ENCODE measurements at places on chromosomes 1 and 21.

GRCh38 chr1:223062177-223062576 is 80.9 kb downstream of the TLR5 start:
- H3K27me3 ChIP-seq: no peaks in the 10 kb centered on the region
- no peak for DNase-seq
- H3K4me1 ChIP-seq: no peaks in the 10 kb centered on the region
- no peak overlapping the region for H3K4me3 ChIP-seq

- H3K27ac ChIP-seq: no peak overlapping the region
- no peaks in the 10 kb centered on the region for H3K4me1 ChIP-seq
- no peaks in the 10 kb centered on the region for H3K36me3 ChIP-seq
- no peaks in the 10 kb centered on the region for H3K27me3 ChIP-seq
- DNase-seq: no peak
Measured at GRCh38 chr1:68917456-68917855, 420.6 kb upstream of the DEPDC1 start.

GRCh38 chr21:25568246-25568645 is 39.0 kb downstream of the MRPL39 start:
- H3K27me3 ChIP-seq: no peaks in the 10 kb centered on the region
- H3K27ac ChIP-seq: no peak overlapping the region
- H3K4me3 ChIP-seq: no peak overlapping the region
- no peak for DNase-seq
- H3K4me1 ChIP-seq: no peaks in the 10 kb centered on the region
- no peaks in the 10 kb centered on the region for H3K36me3 ChIP-seq

DNA sequence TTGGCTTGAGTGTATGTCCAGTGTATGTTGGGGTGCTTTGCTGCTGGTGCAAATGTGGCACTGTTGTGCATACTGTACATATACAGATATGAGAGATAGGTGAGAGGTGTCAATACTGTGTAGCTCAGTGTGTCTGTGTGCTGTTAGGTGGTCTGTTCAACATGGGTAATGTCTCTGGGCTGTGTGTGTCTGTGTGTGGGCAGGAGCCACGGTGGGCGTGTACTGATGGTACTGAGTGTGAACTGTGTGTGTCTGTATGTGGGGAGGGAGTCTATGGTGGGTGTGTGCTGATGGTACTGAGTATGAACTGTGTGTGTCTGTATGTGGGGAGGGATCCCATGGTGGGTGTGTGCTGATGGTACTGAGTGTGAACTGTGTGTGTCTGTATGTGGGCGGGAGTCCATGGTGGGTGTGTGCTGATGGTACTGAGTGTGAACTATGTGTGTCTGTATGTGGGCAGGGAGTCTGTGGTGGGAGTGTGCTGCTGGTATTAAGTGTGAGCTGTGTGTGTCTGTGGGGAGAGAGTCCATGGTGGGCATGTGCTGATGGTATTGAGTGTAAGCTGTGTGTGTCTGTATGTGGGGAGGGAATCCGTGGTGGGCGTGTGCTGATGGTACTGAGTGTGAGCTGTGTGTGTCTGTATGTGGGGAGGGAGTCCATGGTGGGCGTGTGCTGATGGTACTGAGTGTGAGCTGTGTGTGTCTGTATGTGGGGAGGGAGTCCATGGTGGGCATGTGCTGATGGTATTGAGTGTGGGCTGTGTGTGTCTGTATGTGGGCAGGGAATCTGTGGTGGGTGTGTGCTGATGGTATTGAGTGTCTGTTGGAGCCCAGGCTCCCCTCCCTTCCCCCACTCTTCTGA is 32.2 kb upstream of the FOXO6 start:
- no peak for DNase-seq
- no peaks in the 10 kb centered on the region for H3K4me1 ChIP-seq
- H3K36me3 ChIP-seq: no peaks in the 10 kb centered on the region
- no peak overlapping the region for H3K27ac ChIP-seq
- no peak overlapping the region for H3K4me3 ChIP-seq

- no peaks in the 10 kb centered on the region for H3K27me3 ChIP-seq
- H3K4me3 ChIP-seq: no peak overlapping the region
- no peaks in the 10 kb centered on the region for H3K36me3 ChIP-seq
- no peak overlapping the region for H3K27ac ChIP-seq
- no peaks in the 10 kb centered on the region for H3K4me1 ChIP-seq
- DNase-seq: no peak
Measured at GRCh38 chr1:51920130-51920529, 41.6 kb upstream of the NRDC start.

GRCh38 chr1:233097959-233098580 is 147.7 kb downstream of the NTPCR start:
- no peaks in the 10 kb centered on the region for H3K27me3 ChIP-seq
- H3K36me3 ChIP-seq: no peaks in the 10 kb centered on the region
- H3K4me1 ChIP-seq: no peaks in the 10 kb centered on the region
- H3K27ac ChIP-seq: no peak overlapping the region
- no peak overlapping the region for H3K4me3 ChIP-seq

GRCh38 chr1:223083831-223084230 is 59.2 kb downstream of the TLR5 start:
- DNase-seq: no peak
- H3K27ac ChIP-seq: no peak overlapping the region
- peaks cover 12% of the 10 kb centered on the region for H3K4me1 ChIP-seq
- no peak overlapping the region for H3K4me3 ChIP-seq
- no peaks in the 10 kb centered on the region for H3K36me3 ChIP-seq

GRCh38 chr1:41799205-41799604 is 119.5 kb downstream of the HIVEP3 start:
- H3K27me3 ChIP-seq: no peaks in the 10 kb centered on the region
- H3K36me3 ChIP-seq: no peaks in the 10 kb centered on the region
- no peak overlapping the region for H3K27ac ChIP-seq
- H3K4me3 ChIP-seq: no peak overlapping the region
- no peak for DNase-seq

GRCh38 chr21:32770871-32771523 is 558 bp downstream of the PAXBP1 start:
- peak overlapping the region; percentile 83 for H3K27ac ChIP-seq
- peak; percentile 55 for DNase-seq
- H3K27me3 ChIP-seq: no peaks in the 10 kb centered on the region

GRCh38 chr1:221637641-221638041 is 104.2 kb downstream of the DUSP10 start:
- no peaks in the 10 kb centered on the region for H3K27me3 ChIP-seq
- no peaks in the 10 kb centered on the region for H3K4me1 ChIP-seq
- H3K27ac ChIP-seq: no peak overlapping the region
- no peak overlapping the region for H3K4me3 ChIP-seq
- DNase-seq: no peak
- H3K36me3 ChIP-seq: no peaks in the 10 kb centered on the region
